ENCODE measurements at places on chromosomes 2 and 18.

- DNase-seq: no peak
Observed at GRCh38 chr2:86435531-86435930, 5.6 kb upstream of the KDM3A start.

DNA sequence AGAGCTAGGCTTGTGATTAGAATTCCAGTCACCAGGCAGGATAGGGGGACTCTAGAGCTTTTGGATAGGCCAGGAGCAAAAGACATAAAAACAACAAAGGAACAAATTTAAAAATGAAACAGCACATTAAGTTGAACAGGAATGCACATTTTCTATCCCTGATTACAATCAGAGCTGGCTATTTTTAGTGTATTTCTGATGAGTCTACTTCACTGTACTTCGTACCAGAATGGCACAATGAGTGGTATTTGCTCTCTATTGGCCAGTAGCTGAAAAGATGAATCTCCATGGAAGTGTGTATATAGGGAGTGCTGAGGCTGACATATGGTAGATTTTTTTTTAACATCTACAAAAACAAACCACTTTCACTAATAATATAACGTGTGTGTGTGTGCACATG lies 34.2 kb upstream of the LRRTM1 start:
- DNase-seq: no peak

DNA sequence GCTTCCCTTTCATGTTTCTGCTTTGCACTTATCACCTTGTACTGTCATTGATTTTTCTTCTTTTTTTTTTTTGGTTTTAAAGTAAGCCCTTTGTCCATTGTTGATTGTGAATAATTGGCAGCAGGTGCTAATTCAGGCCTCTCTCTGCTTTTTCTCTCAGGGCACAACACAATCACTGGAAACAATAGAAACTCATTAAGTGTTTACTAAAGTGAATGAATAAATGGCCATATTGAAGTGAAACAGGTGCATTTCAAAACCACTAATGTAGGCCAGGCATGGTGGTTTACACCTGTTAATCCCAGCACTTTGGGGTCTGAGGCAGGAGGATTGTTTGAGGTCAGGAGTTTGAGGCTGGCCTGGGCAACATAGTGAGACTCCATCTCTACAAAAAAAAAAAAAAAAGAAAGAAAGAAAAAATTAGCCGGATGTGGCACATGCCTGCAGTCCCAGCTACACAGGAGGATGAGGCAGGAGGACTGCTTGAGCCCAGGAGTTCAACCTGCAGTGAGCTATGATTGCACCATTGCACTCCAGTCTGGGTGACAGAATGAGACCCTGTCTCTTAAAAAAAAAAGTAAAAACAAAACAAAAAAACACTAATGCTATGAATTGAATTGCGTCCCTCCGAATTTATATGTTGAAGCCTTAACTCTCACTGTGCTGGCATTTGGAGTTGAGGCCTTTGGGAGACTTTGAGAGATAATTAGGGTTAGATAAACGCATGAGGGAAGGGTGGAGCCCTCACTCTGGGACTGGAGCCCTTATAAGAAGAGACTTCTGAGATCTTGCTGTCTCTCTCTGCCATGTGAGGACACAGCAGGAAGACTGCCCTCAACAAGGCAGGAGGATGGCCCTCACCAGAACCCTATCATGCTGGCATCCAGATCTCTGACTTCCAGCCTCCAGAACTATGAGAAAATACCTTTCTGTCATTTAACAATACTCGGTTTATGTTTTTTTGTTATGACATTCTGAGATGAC lies 19.9 kb downstream of the SLC38A11 start:
- no peak for DNase-seq

GRCh38 chr2:72847534-72848315 lies 21.9 kb upstream of the EXOC6B start:
- DNase-seq: no peak

DNA sequence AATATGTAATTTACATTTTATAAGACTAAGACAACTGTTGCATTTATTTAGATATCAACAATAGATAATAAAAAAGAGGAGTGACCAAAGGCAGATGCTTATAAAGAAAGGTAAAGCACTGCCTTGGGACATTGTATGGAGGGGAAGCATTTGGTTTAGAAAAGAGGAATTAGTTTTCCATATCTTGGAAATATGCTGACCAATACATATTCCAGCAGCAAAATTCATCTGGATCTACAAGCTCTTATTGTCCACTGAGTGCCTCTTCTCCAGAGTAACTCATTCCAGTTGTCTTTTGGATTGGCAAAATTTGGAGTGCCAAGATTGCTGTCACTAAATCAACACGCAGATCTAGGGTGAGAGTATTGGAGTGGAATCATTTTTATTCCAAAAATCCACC lies 8.9 kb upstream of the VPS4B start:
- no peak for DNase-seq

- DNase-seq: peak; percentile 4
Observed at GRCh38 chr18:48711651-48712486, 173.0 kb downstream of the CTIF start.

- DNase-seq: no peak
Observed at GRCh38 chr2:119645173-119645855, 33.7 kb upstream of the TMEM177 start.

GRCh38 chr18:79559436-79559835 lies 120.2 kb upstream of the CTDP1 start:
- no peak for DNase-seq

- no peak for DNase-seq
Observed at GRCh38 chr2:182015334-182016109, 29.9 kb downstream of the PPP1R1C start.

- no peak for DNase-seq
Observed at GRCh38 chr2:47640356-47640755, 142.6 kb upstream of the MSH6 start.

GRCh38 chr2:224876522-224876921 lies 160.4 kb upstream of the CCDC195 start:
- DNase-seq: no peak

DNA sequence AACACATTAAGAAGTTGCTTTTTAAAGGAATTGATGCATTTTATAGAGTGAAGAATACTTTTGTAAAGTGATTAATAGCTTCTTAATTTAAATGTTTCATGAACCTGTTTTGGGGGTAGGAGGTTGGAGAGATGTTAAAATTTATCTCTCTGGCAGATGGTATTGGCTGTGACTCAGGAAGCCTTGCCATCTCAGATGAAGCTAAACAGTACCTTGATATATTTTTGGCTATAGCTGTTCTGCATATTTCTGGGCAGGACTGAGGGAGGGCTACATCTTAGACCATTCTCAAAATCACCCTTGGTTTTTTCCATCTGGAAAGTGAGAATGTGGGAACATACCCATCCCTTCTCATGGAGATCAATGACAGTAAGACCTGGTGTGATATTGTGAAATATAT lies 13.4 kb downstream of the CAPN14 start:
- no peak for DNase-seq

GRCh38 chr2:119204525-119204924 lies 19.1 kb upstream of the STEAP3 start:
- no peak for DNase-seq

- no peak for DNase-seq
Observed at GRCh38 chr2:26074676-26075075, 40.8 kb downstream of the RAB10 start.

GRCh38 chr2:232871835-232872736 lies 2.0 kb downstream of the SNORC start:
- no peak for DNase-seq

DNA sequence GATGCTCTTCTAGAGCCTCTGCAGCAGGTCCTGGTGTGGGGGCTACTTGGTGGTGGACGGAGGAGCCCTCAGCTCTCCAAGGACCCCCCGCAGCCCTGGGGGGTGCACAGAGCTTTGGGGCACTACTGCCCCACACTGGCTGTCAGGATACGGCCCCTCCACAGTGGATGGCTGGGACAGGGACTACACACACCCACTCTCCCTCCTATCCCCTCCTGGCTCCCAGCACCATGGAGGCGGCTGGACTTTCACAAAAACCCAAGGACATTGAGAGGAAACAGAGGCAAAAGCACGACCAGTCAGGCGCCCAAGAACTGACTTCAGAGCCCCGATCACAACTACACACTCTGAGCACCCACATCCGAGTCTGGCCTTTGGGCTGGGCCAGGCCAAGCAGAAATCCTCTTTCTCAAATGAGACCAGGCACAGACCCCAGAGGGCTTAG lies 12.6 kb downstream of the GPR35 start:
- no peak for DNase-seq

GRCh38 chr2:86671337-86671981 lies 47.8 kb upstream of the RNF103 start:
- DNase-seq: no peak

DNA sequence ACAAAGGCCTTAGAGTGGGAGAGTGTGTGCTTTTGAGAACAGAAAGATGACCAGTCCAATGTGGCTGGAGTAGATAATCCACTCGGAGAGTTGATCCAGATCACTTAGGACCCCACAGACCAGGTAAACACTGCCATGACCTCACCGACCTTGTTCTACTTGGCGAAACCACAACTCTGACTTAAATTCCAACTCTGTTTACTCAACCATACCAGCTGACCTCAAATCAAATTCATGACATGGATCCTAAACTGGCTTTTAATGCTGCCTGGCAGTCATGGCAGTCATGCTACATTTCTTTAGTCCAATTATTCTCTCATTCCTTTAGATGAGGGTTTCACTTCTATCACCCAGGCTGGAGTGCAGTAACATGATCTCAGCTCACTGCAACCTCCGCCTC lies 347.1 kb upstream of the FAM98A start:
- DNase-seq: no peak

GRCh38 chr18:75365254-75365629 lies 62.3 kb downstream of the SMIM21 start:
- DNase-seq: no peak

- no peak for DNase-seq
Observed at GRCh38 chr2:203484266-203485112, 50.6 kb downstream of the RAPH1 start.

DNA sequence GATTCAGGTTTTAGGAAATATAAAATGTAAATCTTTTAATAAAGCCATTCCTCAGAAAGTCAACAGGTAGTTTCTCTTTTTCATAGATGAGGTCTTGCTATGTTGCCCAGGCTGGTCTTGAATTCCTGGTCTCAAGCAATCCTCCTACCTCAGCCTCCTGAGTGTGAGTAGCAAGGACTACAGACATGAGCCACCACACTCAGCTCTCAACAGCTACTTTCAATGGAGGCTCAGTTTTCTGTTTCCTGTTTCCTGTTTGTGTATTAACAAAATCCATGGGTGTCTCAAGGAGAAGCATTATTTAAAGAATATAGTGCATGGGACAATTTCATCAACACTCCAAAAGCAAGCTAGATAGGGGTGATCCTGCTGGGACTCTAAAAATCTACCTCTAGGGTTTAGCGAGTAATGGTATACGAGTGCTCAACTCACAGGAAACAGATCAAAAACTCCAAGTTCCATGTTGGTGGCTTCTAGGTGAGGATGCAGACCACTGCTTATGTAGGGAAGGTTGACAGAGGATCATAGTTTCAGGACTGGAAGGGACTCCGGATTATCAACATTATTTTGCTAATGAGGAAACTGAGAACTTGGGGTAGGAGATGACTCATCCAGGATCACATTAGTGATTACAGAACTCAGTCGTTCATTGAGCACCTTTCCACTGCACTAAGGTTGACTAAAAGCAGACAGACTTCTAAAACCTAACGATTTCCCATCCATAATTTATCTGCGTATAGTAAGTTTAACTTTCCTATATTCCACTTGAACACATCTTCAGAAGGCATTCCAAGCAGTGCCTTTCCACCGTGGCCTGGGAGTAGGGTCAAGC lies 61.7 kb upstream of the WIPF1 start:
- DNase-seq: no peak

DNA sequence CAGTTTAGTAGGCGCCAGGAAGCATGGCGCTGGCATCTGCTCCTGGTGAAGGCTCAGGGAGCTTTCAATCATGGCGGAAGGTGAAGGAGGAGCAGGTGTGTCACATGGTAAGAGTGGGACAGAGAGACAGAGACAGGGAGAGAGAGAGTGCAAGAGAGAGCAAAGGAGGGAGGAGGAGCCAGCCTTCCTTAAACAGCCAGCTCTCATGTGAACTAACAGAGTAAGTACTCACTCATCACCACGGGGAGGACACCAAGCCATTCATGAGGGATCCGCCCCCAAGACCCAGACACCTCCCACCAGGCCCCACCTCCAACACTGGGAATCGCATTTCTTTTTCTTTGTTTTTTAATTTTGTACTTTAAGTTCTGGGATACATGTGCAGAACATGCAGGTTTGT lies 40.8 kb upstream of the CLASP1 start:
- DNase-seq: no peak

DNA sequence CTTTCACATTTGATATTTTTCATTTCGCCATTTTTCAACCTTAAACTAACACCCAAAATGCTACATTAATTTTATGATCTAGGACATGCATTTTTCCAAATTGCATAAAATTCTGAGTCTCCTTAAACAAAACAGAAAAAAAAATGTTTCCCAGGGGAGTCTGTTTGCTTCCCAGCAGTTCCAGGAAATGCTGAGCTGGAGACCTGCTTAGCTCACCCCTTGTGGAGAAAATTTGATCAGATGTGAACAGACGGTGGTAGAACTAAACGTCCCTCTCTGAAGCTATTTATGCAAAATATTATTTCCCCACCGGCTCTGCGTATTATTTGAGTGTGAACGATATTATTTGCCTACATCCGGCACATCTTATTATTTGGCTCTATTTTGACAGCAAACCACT lies 74.9 kb upstream of the AGAP1 start:
- DNase-seq: no peak

DNA sequence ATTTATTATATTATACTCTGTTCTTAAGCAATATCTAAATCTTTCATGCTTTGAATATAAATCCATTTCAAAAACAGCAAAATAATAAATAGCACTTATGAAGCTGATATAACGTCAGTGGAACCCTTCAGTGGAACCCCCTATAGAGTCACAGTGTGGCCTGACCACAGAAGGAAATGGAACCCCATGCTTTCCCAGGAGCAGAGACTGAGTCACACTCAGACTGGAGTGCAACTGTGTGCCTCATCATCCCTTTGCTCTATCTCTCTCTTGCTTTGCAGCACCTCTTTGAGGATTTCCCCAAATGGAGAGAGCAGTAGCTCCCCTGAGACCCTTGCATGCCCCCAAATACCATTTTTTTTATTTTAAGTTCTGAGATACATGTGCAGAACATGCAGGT lies 13.1 kb downstream of the NXPH2 start:
- no peak for DNase-seq

GRCh38 chr2:180124273-180125139 lies 117.4 kb upstream of the CWC22 start:
- peak; percentile 12 for DNase-seq
